ENCODE measurements at places on chromosomes 12 and 14.

DNA sequence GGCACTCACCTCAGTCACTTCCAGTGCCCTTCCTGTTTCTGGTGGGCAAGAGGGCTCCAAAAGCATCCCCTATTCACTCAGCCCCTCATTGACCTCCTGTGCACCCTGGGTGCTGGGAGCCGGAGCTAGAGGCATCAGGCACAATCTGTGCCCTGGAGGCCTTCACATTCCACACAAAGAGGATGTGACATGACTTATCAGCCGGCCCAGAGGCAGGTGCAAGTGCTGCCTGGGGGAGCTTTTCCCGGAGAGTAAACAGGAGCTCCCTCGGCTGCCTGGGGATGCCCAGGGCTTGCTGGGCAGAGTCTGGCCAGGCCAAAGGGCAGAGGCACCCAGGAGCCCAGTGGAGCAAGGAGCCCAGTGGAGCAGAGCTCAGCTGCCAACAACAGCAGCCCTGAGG, 64.5 kb downstream of the BCL11B start:
- DNase-seq: no peak

GRCh38 chr14:55277972-55278740, 6.9 kb downstream of the FBXO34 start:
- no peak for DNase-seq

- DNase-seq: no peak
These were observed 345.8 kb downstream of the TMEM132D start for GRCh38 chr12:129558036-129558435.

DNA sequence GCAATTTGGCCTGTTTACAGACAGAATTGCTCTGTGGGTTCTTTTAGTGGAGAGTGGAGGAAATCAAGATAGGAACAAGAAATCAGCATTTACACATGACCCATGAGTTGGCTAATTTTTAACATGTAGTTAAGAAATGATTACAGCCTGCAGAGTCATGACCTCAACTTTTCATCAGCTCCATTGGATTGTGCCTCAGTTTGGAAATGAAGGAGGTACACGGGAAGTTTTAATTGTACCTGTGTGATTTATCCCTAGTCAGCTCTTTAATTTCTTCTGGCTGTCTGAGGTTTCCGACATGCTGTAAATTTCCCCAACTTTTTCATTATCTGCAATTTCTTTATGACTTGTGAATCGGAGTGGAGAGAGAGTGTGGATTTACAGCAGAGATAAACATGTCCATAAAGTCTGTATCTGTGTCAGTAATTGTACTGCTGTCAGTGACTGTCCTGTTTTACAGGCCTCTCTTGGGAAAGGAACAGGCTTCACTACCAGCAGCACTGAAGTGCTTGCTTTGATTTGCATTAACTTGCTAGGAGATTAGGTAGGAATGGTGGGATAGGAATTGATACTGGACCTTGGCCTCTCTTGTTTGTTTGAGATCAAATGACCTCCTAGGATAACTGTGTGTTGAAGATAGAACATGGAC, 49.2 kb downstream of the LIN52 start:
- no peak for DNase-seq

DNA sequence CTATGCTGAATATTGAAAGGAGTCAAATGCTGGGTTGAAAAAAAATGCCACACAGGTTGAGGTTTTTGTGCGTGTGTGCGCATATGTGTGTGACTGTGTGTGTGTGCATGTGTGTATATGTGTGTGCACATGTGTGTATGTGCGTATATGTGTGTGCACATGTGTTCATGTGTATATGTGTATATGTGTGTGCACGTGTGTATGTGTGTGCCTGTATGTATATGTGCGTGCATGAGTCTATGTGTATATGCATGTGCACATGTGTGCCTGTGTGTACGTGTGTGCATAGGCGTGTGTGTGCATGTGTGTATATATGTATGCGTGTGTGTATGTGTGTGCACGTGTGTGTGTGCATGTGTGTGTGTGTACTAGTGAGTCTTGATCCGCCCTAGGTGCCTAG, 655.7 kb downstream of the AACS start:
- no peak for DNase-seq

GRCh38 chr12:68178774-68179439, 19.4 kb upstream of the IFNG start:
- no peak for DNase-seq

GRCh38 chr12:67752226-67752732, 103.7 kb downstream of the DYRK2 start:
- no peak for DNase-seq

- no peak for DNase-seq
These were observed 1339.2 kb downstream of the AACS start for GRCh38 chr12:126404293-126404881.

- DNase-seq: no peak
These were observed 223.3 kb downstream of the RPS29 start for GRCh38 chr14:49362916-49363315.

DNA sequence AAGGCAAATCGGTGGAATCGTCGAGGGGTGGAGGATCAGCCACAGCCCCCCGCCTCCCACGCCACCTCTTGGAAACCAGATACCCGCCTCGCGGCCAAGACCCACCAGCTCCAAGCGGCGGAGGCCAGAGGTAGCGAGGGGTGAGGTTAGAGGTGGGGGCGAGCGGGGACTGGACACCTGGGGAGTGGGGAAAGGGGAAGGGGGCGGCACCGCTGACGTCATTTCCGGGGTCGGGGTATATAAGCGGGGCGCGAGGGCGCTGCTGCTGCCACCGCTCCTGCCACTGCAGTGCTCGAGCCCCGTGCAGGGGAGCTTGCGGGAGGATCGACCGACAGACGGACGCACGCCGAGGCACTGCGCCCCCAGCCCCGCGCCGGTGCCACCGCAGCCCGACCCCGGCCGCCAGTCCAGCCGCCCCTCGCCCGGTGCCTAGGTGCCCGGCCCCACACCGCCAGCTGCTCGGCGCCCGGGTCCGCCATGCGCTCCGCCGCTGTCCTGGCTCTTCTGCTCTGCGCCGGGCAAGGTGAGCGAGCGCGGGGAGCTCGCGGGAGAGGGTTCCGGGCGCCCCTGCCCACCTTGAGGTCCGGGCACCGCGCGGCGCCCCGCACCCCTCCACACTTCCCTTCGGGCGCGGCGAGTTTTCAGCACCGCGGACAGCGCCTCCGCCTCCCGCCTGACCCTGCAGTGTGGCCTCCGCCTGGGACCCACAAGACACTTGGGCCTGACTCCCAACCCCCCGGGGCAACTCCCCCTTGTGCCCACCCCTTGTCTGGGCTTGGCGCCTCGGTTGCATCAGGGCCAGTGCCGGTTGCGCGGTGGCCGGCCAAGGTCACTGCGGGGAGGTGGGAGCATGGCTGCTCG, at the start of gene CHGA:
TSS of gene CHGA (plus strand) at position 268 of the 861 bp plus-strand sequence. CDS start at position 478, 210 bp downstream.
- peak; percentile 15 for DNase-seq

DNA sequence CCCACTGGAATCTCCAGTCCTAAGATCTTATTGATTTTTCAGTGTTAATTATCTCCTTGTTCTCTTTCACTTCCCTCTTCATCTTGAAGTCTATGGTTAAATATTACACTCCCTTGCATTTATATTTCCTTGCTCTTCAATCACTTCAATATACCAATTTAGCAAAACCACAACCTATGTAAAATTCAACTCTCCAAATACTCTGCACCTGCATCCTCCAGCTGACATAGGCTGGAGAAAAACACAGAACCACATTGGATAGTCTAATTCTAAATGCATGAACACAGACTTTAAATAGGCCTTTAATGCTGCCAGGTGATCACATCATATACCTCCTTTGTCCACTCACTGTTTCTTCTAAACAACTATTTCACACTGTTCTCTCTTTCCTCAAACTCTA, 253.8 kb upstream of the GARIN6 start:
- no peak for DNase-seq

GRCh38 chr12:88743946-88744685, 163.8 kb upstream of the KITLG start:
- no peak for DNase-seq

- DNase-seq: no peak
These were observed 5.8 kb downstream of the NR4A1 start for GRCh38 chr12:52056801-52057637.

GRCh38 chr12:321606-322326, 59.1 kb upstream of the SLC6A13 start:
- no peak for DNase-seq

GRCh38 chr12:42762395-42762925, 172.9 kb upstream of the PRICKLE1 start:
- no peak for DNase-seq

GRCh38 chr12:12028668-12029402, 41.9 kb upstream of the BCL2L14 start:
- no peak for DNase-seq

- no peak for DNase-seq
These were observed 86.5 kb downstream of the DAAM1 start for GRCh38 chr14:59274991-59275391.

GRCh38 chr12:88969127-88969526, 383.2 kb downstream of the DUSP6 start:
- no peak for DNase-seq

DNA sequence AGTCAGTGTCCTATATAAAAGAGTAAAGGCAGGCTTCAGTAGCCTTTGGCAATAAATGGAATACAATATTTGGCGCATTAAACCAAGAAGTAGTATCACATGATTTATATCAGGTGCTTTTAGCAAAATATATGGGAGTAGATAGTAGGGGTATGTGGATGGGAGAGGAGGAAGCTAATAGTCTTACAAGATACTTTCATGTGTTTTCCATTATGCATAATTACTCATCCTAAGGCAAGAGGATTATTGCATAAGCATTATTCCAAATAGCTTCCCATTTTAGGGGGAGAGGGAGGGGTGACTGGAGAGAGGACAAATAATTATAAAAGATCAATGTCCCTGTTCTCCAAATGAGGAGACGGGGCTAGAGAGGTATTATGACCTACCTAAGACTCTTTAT, 104.3 kb downstream of the DUSP6 start:
- DNase-seq: no peak

DNA sequence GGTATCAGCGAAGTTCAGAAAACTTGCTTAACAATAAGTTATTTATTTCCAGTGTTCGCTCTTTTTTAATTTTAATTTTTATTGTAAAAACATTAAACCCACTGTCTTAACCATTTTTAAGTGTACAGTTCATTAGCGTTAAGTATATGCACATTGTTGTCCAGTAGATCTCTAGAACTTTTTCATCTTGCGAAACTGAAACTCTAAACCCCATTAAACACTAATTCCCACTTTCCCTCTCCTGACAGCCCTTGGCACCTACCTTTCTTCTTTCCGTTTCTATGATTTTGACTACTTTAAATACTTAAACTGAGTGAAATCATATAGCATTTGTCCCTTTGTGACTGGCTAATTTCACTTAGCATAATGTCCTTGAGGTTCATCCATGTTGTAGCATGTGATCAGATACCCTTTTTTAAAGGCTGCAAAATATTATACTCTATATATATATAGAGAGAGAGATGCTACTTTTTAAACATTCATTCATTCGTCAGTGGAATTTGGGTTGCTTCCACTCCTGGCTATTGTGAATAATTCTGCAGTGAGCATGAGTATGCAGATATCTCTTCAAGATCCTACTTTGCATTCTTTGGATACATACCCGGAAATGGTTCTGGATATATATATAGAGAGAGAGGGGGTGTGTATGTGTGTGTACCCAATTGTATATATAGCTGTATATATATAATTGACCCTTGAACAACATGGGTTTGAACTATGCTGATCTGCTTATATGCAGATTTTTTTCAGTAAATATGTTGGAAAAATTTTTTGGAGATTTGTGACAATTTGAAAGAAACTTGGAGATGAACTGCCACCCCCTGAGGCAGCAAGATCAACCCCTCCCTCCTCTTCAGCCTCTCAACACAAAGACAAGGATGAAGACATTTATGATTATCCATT, 74.7 kb upstream of the EVL start:
- DNase-seq: no peak

GRCh38 chr12:108772891-108773797, 41.8 kb upstream of the CORO1C start:
- no peak for DNase-seq

GRCh38 chr14:105746124-105746514, 219.7 kb downstream of the TMEM121 start:
- no peak for DNase-seq

DNA sequence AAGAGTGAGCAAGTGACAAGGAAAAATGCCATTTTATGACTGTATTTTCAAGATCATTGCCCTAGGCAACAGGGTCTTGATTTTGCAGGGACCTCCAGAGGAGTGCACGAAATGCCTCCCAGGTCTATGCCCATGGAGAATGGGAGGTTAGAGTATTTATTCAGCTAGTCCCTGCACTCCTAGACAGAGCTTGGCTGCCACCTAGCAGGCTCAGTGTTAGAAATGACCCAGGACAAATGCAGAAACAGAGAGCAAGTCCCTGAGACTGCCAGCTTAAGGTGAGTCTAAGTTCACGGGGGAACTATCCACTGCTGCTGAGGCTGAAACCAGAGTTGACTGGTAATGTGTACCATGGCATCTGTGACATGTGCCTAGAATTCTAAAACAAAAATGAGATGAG, 506.4 kb downstream of the MED13L start:
- no peak for DNase-seq

DNA sequence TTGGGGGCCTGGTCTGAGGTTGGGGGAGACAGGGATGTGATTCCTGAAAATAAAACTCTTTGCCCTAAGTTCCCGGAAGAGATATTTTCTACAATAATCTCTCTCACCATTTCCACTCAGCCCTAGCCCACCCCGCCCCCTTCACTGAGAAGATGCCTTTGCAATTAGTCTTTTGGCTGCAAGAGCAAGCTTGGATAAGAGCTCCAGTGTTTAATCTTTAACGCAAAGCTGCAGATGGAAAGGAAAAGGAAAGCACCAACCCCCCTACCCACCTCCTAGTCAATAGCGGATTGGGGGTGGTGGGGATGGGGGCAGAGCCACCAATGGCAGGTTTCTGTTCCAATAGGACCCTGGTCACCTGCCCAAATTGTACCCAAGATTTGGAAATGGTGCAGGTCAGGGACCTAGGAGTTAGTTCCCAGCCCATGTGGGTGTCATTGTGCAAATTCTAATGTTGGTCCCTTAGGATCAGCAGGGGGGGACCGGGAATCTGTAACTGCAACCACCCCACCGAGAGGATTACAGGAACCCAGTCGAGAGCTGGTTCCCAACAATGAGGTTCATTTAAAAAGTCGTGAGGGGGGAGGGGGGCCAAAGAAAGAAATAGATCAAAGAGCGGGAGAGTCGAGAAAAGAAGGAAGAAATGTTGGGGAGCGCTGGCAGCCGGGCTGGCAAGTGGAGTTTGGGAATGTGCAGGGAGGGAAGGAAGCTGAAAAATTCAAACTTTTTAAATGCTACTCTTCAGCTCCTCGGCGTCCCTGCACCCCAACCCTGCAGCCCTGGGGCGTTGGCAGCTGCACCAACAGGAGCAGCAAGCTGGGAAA, 1.6 kb downstream of the ZFP36L1 start:
- DNase-seq: no peak

DNA sequence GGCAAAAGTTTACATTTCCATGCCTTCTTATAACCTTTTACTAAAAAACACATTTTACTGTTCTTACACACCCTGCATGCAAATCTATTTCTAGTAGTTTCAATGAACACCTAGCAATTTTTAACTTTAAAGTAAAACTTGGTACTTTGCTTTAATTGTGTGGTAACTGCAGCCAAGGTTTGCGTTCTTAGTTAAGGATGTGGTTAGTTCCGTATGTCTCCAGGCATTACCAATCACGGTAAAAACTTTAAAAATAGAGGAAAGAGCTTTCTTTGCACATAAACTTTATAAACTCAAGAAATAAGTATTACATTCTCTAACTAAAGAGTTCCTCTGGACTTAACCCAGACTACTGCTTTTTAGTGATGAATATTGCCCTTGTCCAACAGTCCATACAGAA, 795.2 kb downstream of the SLC16A7 start:
- no peak for DNase-seq

Measured in effector CD4-positive, alpha-beta T cell (primary cell).